ENCODE measurements at places on chromosomes 3 and 15.
A peak's percentile ranks its signal among the peaks of the same experiment; 100 is the strongest.

DNA sequence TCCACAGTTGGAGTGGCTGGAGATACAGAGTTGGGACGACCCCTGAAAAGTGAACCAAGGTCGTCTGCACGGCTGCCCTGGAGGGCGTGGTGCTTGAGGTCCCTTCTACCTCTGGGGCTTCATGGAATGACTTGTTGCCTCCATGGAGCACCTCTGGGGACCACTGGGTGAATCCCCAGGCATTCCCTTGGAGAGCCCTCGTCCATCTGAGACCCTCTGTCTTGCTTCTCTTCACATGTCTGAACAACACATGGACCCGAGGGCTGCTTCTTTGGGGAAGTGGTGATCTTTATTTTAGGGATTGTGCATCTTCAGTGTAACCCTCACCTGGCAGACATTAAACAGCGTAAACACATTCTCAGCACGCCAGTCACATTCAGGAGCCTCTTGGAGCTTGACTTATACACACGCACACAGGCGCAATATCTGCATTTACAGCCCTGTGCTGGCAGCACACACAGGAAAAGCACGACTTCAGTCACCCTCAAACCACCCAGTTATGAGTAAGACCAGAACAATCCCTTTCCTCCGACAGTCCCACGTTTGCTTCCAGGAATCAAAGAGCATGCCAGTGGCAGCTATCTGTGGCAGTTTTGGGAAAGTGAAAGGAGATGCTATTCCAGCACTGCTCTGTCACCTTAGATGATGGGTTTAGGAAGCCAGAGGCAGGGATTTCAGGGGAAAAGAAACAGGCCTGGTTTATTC, 12.6 kb downstream of the FAM107A start:
- no peak for DNase-seq

GRCh38 chr3:189344996-189345395, 173.2 kb downstream of the TPRG1 start:
- no peak for DNase-seq

- no peak for DNase-seq
Measured at GRCh38 chr3:78483090-78483489, 1284.7 kb downstream of the ROBO1 start.

- DNase-seq = no peak
Measured at GRCh38 chr3:169298247-169298992, 365.1 kb downstream of the MECOM start.

DNA sequence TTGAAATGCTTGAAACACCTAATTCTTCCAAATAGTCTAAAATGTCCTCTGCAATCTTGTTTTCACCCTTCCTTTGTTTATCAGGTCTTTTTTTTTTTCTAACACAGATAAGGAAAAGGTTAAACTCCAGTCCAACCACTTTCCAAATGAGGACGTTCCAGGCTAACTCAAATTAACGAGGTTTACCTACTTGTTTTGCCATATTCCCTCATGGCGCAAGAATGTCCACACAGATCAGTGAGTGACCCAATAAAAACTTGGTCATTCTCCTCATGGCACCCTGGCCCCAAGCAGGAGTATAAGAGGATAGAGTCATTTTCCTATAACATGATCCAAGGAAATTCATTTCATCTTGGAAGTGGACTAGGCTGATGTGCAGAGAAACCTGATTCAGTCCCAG, 6.6 kb upstream of the LIPC start:
- DNase-seq = no peak

DNA sequence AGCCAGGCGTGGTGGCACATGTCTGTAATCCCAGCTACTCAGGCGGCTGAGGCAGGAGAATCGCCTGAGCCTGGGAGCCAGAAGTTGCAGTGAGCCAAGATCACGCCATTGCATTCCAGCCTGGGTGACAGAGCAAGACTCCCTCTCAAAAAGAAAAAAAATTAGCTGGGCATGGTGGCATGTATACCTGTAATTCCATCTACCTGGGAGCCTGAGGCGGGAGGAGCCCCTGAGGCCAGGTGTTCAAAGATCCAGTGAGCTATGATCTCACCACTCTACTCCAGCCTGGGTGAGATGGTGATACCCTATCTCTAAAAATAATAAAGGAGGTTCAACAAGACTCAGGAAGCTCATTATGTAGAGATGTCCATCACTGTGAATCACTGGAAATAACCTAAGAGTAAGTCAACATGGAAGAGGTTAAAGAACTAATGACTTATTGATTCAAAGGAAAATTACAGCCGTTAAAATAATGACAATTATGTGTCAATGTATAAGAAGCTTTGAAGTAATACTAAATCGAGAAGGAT, 19.8 kb upstream of the RAB7A start:
- no peak for DNase-seq

GRCh38 chr3:14573706-14574105, 33.6 kb upstream of the GRIP2 start:
- no peak for DNase-seq

DNA sequence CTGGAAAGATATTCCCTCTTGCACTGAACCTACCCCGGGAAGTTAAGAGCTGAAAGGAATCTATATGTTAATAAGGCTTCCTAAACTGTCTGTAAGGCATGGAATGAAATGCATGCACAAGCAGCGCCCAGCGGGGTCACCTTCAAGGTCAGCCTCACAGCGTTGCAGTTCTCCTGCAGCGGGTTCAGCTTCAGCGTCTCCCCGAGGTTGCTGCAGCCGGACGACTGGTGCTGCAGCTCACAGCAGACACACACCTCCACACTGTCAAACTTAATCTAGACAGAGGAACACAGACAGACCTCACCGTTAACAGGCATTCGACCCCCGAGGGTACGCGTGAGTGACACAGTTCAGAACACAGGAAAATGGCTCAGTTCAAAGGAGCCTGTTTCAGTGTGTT, 73.3 kb downstream of the NSMCE3 start:
- no peak for DNase-seq

DNA sequence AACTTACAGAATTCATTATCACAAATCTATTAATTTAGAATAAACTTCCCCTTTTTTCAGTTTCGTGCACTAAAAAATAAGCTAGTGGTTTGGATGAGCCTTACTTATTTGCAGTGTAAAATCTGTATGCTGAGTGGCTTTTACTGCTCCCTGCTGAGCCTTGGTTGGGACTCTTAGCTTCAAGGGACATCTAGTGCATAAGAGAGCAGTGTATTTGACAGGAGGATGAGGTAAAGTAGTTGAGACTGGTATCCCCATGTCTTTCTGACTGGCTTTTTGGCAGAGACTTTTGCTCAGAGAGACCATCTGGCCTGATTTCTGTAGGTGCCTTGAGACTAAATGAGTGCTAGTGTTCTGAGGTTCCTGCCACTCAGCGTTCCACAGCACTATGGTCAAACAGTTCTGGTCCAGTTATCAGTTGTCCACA, 11.8 kb downstream of the CAPN7 start:
- DNase-seq = no peak

DNA sequence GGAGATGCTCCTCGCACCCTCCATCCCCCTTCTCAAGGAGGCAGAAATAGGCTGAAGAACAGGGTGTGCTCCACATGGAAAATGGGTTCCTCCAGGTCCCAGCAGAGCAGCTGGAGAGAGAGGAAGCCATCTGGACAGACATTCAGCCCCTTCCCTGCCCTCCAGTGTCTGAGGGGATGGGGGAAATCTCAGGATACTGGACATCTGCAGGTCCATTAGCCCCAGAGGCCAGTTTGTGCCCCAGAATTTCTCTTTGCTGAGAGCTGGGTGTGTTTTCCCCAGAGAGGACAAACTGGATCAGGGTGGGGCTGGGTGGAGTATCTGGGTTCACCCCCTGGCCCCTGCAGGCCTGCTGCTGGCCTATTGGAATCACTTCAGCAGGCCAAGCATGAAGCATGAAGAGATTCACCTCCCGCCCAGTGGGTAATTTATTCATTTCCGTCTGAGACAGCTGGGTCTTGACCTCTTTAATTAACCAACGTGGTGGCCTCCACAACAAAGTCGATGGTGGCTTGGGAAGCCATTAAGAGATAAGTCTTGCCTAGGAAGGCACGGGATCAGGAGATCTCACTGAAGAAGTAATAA, 4.6 kb downstream of the FAM3D start:
- no peak for DNase-seq

DNA sequence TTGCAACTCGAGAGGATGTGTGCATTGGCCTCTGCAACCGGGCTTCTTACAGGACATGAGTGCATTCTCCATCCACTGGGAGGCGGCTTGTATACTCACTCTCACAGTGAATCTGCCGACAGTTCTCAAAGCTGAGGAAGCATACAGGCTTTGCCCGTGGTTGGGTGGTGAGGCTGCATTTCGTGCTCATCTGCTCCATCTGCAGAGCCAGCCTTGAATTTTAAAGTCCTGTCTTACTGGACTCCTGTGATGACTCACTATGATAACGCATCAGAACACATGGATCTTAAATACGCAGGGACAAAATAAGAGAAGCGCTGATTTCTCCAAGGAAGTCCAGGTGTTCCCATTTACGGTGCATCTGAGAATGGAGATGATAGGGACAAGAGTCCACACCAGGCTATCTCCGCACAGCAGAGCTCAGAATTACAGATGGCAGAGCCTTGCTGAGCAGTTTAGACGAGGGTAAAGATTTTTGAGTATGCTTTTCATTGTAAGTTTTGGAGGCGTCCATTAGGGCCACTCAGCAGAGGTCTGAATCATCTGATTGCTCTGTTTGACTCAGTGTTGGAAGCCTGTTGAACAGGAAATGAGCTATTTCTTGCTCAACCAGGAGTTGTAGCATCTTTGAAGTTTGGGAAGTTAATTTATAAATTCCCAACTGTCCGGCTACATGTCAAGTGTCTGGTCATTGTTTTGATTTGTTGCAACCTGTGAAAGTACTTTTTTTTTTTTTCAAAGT, 87.1 kb downstream of the GABRG3 start:
- DNase-seq = no peak

DNA sequence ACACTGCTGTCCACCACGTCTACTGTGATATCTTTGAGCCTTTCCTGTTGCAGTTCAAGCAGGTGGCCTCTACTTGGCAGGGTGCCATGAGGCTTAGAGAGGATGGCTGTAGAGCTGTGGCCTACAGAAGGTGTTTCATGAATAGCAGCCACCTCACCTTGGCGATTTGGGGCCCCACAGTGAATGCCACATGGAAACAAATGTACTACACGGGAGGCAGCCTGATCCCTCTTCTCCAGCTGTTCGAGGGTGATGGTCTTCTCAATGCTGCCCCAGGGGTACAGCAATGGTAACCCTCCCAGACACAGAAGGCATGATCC, 70.7 kb downstream of the FAM43A start:
- DNase-seq = no peak

DNA sequence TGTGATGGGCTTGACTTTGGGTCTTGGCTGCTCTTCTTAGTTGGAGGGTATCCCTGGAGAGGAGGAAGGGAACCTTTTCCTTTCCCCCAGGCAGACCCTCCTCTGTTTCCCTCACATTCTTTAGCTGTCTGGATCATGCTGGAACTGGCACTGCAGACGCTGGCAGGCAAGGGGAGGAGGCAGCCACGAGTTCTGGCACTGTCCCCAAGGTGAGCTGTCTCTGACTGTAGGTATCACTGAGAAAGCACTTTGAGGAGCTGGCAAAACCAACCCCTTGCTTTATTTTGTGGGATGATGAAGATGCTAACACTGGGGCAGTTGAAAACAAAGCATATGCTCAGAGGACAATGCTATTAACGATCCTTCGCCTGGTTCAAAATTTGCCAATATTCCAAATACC, 175.0 kb downstream of the SOX2 start:
- no peak for DNase-seq

GRCh38 chr15:70559265-70560239, 203.8 kb downstream of the UACA start:
- DNase-seq = peak; percentile 58

- DNase-seq = no peak
Measured at GRCh38 chr3:65712140-65712539, 326.6 kb downstream of the MAGI1 start.

DNA sequence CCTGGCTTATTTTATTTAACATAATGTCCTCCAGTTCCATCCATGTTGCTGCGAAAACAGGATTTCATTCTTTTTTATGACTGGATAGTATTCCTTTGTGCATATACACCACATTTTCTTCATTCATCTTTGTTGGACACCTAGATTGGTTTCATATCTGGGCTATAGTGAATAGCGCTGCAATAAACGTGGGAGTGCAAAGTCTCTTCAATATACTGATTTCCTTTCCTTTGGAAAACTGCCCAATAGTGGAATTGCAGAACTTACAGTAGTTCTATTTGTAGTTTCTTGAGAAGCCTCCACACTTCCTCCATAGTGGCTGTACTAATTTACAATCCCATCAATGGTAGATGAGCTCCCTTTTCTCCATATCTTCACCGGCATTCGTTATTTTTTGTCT, 72.5 kb upstream of the KLHL25 start:
- DNase-seq = no peak

DNA sequence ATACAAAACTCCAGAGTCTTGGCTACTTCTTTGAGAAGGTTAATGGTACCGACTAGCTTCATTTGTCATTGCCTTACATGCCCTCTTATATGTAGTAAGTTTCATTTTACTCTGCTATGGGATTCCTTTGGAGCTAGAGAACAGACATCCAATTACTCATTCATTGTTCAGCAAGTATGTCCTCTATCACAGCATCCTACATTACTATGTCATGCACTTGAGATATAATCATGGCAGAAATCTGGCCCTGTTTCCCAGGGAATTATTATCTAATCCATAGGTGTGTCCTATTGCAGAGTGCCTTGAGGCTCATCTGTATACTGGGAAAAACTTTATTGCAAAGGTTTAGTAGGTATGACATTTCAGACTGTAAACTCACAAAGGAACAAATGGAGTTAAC, 333.1 kb upstream of the NECTIN3 start:
- no peak for DNase-seq

DNA sequence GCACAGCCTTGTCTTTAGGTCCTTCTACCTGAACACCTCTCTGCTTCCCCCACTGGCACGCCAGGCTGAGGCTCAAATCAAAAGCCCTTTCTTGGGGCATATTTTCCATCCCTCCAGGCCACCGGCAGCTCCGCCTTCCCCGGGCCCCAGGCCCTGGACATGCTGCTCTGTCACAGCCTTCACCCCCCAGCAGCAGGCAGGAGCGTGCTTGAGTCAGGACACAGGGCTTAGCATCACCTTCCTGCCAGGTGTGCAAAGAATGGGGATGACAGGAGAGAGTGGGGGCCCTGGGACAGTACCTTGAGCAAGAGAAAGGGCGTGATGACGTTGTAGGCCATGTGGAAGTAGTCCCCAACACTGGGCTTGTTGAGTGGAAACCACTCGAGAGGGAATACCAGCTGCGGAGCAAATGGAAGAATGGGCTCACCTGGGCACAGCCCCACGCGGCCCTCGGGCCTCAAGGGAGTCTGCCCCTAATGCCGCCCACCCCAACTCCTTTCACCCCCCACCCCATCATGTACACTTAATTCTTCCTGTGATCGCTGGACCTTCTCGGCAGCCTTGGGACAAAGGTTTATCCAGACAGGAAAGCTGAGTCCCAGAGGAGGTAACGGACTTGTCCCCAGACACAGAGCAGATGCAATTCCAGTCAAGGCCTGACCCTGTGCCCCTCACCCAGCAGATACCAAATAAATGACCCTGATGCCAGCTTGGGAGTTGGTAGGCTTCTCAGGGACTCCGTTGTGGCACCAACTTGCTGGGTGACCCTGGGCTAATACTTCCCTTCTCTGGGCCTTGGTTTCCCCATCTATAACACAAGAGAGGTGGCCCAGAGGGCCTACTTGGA, 9.1 kb upstream of the CALML4 start:
- no peak for DNase-seq

GRCh38 chr3:151467069-151467468, 6.2 kb upstream of the IGSF10 start:
- no peak for DNase-seq

Data from activated naive CD4-positive, alpha-beta T cell (primary cell).